Urinary bladder (tissue), 4 donors: ENCODE measurements at places on chromosomes 6 and 20. TPM values are rescaled to one million over a fixed set of nuclear protein-coding genes. Genes with fewer than 3 reads are reported as not detected.

DNA sequence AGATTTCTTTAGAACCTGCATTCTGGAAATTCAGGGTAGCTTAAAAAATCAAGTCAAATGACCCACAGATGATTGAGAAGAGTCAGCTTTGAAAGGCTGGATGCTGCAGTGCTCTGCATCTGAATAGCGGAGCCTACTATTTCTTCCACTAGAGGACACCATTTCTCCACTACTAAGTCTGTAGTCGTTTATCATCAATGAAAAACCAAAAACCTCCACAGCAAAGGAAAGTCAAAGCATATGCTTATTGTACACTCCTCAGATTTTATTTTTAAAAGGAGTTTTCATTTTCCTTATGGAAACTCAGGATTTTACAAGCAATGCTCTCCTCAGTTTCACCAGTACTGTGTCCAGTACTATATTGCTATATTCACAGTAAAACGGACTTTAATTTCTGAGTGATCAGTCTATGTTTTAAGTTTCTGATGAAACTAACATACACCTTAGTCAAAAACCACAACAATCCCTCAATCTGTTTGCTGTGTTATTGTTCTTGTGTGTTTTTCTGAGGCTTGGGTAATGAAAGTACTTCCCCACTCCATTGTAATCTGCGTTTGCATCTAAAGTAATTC lies 50.5 kb upstream of the ENPP5 start:
- peak; percentile 36 for DNase-seq

RHAG gene
- 0.24 TPM for polyA plus RNA-seq

DNA sequence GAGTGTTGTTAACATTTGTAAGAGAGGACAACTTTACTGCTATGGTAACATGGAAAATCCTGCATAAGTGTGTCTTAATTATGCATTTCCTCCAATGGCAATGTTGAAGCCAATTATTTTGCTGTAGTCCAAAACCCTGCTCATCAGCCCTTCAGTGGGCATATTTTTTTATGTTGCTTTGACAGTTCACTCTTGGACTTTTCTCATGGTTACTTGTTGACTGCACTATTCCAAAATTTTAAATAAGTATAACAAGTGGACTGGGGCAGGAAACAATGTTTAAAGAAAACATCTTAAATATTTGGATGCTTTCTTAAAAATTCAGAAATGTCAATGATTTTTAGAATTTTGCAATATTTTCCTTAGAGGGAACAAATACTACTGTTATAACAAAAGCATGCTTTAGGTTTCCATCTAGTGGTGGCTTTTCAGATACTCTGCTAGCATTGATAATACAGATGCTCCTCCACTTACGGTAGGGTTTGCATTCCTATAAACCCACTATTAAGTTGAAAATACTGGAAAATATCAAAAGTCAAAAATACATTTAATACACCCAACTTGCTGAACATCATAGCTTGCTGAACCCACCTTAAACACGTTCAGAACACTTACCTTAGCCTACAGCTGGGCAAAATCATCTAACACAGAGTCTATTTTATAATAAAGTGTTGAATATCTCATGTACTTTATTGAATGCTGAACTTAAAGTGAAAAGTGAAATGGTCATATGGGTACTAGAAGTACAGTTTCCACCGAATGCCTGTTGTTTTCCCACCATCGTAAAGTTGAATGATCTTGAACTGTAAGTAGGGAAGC lies 86.4 kb downstream of the ADGRG6 start:
- DNase-seq: no peak

- DNase-seq: no peak
These were observed 11.3 kb downstream of the MYLK2 start for GRCh38 chr20:31830406-31830981.

- no peak for DNase-seq
These were observed 33.1 kb upstream of the FAM135A start for GRCh38 chr6:70380252-70380651.

E2F1 gene
- 3.5 TPM for polyA plus RNA-seq

TBPL1 gene
- 30.4 TPM for polyA plus RNA-seq

MLN gene
- polyA plus RNA-seq: not detected

ISM1 gene
- 1.4 TPM for polyA plus RNA-seq

DNA sequence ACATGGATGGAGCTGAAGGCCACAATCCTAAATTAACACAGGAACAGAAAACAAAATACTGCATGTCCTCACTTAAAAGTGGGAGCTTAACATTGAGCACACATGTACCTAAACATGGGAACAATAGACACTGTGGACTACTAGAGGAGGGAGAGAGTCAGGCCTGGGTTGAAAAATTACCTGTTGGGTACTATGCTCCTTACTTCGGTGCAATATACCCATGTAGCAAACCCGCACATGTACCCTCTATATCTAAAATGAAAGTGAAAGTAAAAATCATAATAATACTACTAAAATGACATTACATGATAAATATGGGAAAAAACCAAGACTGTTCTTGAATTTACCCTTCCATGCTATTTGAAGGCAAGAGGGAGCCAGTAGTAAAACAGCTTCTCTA lies 1273.8 kb upstream of the ADGRB3 start:
- DNase-seq: no peak

SNRNP48 gene
- 11.0 TPM for polyA plus RNA-seq

TP53INP2 gene
- polyA plus RNA-seq: 47.1 TPM

ANKRD66 gene
- polyA plus RNA-seq: not detected

GRCh38 chr6:157830354-157831017 lies 7.4 kb downstream of the SNX9 start:
- no peak for DNase-seq

- DNase-seq: no peak
These were observed 23.5 kb upstream of the CCN6 start for GRCh38 chr6:112030206-112030960.

DNA sequence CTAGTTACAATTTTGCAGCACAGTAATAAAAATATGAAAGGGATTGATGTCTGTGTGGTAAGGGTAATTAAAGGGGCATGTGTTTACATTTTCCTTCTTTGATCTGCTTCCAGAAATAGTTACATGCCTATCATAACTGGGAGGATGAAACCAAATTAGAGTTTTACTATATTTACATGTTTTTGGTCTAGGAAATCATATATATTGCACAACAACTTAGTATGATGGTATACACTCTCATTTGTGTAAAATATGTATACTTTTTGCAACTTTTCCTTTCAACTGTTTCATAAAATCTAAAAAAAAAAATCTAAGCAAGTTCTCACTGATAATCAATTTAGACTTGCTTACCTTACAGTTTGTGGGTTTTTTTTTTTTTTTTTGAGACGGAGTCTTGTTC lies 32.2 kb downstream of the DCBLD1 start:
- no peak for DNase-seq

ADAT2 gene
- polyA plus RNA-seq: 3.0 TPM

DNA sequence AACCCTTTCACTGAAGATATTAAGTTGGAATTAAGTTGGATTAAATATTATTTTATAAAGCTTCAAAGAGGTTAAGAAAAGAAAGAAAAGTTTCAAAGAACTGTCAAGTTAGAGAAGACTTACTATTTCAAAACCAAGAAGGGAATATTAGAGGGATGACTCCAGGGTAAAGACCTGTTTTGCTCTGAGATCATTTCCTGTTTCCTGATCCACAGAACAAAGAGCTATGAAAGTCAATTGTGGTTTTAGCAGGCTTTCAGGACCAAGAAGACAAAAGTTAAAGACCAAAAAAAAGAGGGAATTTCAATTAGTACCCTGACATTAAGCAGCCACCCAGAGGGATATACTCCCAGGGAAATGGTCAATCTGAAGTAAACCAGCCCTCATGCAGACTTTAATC lies 19.4 kb downstream of the ESF1 start:
- no peak for DNase-seq

GRCh38 chr6:109790131-109790530 lies 99.0 kb downstream of the FIG4 start:
- no peak for DNase-seq

DNA sequence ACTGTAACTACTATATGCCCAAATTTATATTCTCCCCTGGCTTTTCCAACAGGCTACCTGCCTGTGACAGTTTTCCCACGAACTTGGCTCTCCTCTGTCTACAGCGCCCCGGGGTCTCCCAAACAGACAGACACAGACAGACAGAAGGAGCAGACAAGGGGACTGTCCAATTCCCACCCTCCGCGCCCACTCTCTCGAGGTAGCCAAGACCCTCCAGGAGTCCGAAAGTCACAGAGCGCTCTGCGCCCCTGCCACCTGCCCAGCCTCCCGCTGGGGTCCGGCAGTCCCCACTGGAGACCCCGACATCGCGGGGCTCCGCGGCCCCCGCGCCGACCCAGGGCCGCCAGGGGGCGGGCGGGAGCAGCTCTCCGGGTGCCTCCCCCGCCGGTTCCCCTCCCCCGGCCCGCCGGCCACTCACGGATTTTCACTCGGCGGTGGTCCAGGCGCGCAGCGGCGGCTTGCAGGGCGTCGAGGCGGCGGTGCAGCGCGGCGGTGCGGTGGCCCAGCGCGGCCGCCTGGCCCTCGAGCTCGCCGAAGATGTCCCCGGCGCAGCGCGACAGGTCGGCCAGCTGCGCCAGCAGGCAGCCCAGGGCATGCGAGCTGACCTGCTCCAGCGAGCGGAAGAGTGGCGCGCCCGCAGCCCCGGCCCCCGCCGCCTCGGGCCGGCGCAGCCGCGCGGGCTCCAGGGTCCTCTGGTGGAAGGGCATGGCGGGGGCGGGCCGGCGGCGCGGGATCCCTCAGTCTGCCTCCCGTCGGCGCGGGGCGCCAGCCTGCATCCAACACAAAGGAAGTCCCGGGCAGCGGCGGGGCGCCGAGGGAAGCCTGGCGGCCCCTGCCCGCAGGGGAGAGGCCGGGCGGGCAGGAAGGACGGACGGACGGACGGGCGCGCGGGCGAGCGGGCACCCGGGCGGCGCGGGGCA lies 81.3 kb upstream of the CCDC28A start:
- DNase-seq: no peak

TEAD3 gene
- polyA plus RNA-seq: 126 TPM

DNA sequence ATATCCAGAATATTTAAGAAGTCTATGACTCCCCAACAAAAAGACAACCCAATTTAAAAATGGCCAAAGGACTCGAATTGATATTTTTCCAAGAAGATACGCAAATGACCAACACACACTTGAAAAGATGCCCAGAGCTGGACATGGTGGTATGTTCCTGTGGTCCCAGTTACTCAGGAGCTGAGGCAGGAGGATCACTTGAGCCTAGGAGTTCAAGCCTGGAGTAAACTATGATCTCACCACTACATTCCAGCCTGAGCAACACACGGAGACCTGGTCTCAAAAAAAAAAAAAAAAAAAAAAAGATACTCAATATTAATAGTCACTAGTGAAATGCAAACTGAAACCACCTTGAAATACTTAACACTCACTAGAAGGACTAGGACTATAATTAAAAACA lies 12.2 kb upstream of the ARMC2 start:
- DNase-seq: no peak

GSTA2 gene
- polyA plus RNA-seq: not detected

DNA sequence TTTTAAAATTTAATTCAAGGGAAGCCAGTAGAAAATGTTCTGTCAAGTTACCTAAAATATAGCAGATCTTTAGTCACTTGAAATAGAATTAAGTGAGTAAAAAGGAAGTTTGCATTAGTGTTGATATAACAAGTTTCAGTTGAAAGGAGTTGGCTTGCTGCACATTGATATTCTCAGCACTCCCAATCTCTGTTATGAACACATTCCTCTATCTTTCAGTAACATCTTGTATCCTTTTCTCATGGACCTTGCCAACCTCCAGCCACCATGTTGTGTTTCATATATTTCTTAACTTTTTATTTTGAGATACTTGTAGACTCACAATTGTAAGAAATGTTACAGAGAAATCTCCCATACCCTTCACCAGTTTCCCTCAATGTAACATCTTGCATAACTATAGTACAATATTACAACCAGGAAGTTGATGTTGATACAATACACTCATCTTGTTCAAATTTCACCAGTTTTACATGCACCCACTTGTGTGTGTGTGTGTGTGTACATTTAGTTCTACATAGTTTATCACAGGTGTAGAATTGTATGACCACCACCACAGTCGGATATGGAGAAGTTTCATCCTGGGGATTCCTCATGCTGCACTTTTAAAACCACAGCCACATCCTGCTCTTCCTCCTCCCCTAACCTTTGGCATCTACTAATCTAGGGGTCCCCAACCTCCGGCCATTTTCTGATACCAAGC lies 20.2 kb upstream of the PAQR8 start:
- no peak for DNase-seq

- no peak for DNase-seq
These were observed 28.6 kb upstream of the ENPP5 start for GRCh38 chr6:46199387-46199786.

FOXA2 gene
- polyA plus RNA-seq: not detected

- no peak for DNase-seq
These were observed 80.7 kb downstream of the ANKRD60 start for GRCh38 chr20:58147628-58148370.

DNA sequence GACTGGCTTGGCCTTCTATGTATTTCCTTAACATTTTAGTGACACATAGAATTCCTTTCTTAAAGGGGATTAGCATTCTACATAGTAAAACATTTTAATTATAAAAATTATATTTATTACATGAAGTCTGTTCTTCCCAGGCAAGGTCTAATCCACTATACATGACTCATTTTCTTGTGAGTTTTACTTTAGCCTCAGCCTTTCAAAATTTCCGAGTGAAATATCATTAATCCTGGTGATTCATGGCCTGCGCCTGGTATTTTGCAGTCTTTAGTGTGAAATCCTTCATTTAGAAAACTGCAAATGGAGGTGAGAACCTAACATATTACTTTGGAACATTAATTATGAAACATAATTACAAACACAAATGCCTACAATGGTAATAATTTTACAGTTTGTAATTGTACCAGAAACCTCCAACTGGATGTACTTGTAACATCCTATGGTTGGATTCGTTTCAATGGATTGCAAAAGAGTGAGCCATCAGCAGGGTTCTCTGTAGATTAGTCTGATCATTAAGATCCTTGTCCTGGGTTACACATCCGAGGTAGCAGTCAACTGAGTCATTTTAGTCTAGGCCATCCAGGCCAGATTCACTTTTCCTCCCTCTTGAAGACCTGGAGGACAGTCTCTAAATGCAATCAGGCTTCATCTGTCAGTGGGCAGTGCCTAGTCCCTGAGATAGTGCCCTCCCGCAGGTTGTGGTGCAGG lies 272.0 kb downstream of the PACRG start:
- DNase-seq: no peak

DNA sequence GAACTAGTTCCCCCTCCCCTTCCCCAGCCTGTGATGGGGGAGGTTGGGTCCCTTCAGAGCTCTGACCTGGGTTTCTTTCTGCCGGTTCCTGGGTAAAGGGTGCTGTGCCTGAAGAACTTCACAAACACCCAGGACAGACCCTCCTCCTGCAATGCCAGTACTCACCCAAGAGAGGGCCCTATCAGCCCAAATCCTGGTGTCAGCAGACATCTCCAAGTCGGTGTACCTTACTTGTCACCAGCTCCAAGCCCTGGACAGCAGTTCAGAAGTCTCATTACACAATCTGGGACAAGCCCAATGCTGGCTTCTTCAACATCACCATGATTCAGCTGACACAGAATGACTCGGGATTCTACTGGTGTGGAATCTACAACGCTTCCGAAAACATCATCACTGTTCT lies 467 bp downstream of the TREML4 start:
- no peak for DNase-seq

CST7 gene
- 4.5 TPM for polyA plus RNA-seq

GRCh38 chr20:22379472-22379871 lies 204.9 kb downstream of the FOXA2 start:
- DNase-seq: no peak

- DNase-seq: no peak
These were observed 40.3 kb downstream of the MGME1 start for GRCh38 chr20:18009116-18009515.
